Cardiac muscle cell (in vitro differentiated cells and primary cell): ENCODE measurements at places on chromosomes 16 and 17.

DNA sequence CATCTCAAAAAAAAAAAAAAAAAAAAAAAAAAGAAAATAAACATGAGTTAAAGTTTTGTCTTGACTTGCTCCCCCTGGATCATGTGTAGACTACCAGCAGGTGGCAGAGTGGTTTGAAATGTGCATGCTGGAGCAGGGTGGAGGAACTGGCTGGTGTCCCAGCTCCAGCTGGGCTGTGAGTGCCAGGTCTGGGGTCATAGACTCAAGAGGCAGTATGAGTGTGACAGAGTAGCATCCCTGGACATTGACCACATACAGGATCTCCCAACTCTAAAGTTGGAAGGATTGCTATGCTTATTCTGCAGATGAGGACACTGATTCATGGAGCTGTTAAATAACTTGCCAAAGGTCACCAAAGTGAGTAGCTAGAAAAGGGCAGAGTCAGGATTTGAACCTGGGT, 198.0 kb upstream of the MPHOSPH6 start:
- peak; percentile 35 for DNase-seq

GRCh38 chr16:85716022-85716679, 27.4 kb upstream of the GINS2 start:
- no peak for DNase-seq

- DNase-seq = no peak
Measured at GRCh38 chr17:39949028-39949427, 13.8 kb upstream of the GSDMA start.

GRCh38 chr17:12813664-12814063, 24.4 kb downstream of the ARHGAP44 start:
- no peak for DNase-seq

- DNase-seq = no peak
Measured at GRCh38 chr16:29857133-29857760, 5.8 kb downstream of the CDIPT start.

GRCh38 chr17:61452301-61453290, at the start of gene TBX4:
Gene TBX4, plus strand, starts transcription at chr17:61452422. Its CDS starts 4,069 bp downstream, at chr17:61456491.
- no peak for DNase-seq

DNA sequence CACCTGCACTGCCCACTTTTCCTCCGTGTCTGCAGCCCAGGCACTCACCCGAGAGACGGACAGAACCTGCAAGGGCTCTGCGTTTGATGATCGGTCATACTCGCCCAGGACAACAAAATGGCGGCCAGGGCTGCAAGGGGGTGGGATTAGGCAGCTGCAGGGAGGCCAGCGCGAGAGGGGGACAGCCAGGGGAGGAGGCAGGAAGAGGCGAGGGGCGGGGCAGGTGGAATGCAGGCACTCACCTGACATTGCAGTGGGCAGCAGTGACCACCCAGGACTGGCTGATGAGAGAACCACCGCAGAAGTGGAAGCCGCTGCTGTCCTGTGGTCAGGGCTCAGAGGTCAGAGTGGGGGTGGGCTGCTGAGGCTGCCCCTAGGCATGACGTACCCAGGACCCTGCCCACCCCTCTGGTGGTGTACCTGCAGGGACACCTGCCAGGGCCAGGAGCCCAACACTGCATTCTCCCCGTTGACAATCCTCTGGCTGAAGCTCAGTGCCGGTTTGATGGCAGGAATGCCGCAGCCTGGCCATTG, 917 bp downstream of the CTRL start:
- DNase-seq = no peak

- no peak for DNase-seq
Measured at GRCh38 chr16:54055191-54055590, 231.4 kb downstream of the IRX3 start.

GRCh38 chr16:67460168-67460567, 20.8 kb downstream of the ATP6V0D1 start:
- no peak for DNase-seq

DNA sequence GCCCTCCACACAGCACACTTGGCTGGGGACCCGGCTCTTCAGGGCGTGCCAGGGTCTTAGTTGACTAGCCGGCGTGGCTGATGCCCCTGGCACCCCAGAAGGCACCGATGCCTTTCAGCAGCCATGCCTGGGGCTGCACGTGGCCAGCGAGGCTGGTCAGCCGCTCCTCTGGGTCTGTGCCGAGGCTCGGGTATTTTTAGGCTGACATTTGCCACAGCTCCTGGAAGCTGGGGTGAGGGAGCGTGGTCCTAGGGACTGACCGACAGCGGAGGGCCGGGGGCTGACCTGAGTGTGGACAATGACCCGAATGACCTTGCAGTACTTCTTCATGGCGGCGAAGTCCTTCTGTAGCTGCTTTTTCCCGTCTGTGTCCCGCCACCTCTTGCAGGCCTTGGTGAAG, 3.9 kb downstream of the RPL3L start:
- no peak for DNase-seq

DNA sequence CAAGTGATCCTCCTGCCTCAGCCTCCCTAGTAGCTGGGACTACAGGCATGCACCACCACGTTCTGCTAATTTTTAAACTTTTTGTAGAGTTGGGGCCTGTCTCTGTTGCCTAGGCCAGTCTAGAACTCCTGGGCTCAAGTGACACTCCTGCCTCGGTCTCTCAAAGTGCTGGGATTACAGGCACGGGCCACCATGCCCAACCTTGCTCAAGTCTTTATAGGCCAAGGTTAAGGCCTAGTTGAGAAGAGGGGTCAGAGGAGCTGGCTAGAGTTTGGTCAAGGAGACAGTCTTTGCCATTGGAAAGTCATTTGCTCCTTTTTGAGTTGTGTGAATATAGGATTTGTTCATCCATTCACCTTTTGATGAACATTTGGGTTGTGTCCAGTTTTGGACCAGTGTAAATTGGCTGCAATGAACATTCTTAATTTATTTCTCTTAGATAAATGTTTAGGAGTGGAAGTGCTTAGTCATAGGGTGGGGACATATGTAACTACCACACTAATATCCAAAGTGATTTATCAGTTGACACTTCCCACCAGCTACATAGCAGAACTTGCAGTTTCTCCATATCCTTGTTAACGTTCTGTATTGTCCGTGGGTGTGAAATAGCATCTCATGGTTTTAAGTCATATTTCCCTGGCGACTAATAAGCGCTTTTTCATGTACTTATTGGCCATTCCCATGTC, 30.7 kb upstream of the ARHGAP17 start:
- DNase-seq = no peak

DNA sequence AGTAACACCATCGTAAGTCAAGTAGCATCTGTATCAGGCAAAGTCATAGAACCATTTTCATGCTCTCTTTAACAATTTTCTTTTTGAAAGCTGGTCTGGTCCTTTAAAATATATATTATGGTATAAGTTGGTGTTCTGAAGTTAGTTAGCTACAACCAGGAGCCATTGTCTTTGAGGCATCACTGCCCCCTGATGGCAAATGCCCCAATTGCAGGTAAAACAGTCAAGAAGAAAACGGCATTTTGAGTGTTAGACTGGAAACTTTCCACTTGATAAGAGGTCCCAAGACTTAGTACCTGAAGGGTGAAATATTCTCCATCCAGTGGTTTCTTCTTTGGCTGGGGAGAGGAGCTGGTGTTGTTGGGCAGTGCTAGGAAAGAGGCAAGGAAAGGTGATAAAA, 14.1 kb downstream of the TP53 start:
- DNase-seq = peak; percentile 17

DNA sequence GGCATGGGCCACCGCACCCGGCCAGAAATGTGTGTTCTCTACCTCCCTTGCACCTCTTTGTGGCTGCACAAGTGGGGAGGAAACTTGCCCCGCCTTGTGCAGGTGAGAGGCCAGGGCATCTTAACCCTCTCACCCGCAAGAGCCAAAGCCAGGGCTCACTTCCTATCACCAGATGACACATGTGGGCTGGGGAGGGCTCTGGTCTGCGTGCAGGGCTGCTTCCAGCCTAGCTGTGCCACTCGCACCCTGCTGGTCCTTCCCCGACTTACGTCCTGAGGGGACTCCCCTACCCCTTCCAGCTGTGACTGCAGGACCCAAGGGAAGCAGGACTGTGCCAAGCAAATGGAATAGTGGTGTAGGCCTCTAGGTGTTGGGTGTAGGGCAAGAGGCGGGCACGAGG, 6.9 kb downstream of the MIEF2 start:
- DNase-seq = no peak

GRCh38 chr17:73324160-73324475, 12.3 kb upstream of the CDC42EP4 start:
- no peak for DNase-seq

DNA sequence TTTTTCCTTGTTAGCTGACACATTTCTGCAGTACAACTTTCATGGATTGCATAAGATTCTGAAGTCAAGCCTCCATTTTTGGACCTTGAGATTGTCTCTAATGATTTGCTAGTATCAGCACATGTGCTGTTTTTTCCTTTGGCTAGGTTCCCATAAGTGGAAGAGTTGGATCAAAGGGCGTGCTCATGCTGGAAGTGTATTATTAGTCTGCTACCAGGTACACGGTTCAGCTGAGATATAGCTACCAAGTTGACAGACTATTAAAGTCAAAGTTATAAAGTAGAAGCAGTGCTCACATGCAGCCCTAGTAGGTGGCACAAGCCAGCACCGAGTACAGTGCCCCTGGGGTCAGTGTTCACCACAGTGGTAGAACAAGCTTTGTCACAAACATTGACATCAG, 3.2 kb downstream of the FAHD1 start:
- no peak for DNase-seq

GRCh38 chr16:27313422-27314160, at the start of gene IL4R:
Gene IL4R, plus strand, starts transcription at chr16:27313974. Its CDS starts 26,230 bp downstream, at chr16:27340204.
- peak; percentile 76 for DNase-seq

- peak; percentile 35 for DNase-seq
Measured at GRCh38 chr17:77735081-77735565, 223.4 kb upstream of the TNRC6C start.

- no peak for DNase-seq
Measured at GRCh38 chr17:1422885-1423284, 22.9 kb upstream of the YWHAE start.

- DNase-seq = peak; percentile 79
Measured at GRCh38 chr17:60356940-60357339, 35.0 kb downstream of the USP32 start.

GRCh38 chr16:6725634-6726331, 606.9 kb upstream of the RBFOX1 start:
- peak; percentile 13 for DNase-seq

- DNase-seq = no peak
Measured at GRCh38 chr17:58626905-58627304, 64.9 kb downstream of the TEX14 start.

DNA sequence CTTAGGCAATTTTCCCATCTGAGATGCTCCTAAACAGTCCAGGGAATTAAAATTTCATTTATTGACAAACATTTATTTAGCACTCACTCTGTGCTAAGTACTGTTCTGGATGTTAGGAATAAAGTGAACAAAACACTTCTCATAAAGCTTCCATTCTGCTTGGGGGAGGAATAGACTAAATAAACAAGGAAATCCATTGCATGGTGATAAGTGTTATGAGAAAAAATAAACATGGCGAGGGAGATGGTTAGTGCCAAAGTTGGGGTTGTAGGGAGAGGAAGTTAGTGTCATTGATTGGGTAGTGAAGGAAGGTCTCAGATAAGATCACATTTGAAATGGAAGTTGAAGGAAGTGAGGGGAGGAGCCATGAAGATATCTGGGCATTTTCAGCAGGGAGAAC, 72.2 kb upstream of the CES5A start:
- DNase-seq = no peak

DNA sequence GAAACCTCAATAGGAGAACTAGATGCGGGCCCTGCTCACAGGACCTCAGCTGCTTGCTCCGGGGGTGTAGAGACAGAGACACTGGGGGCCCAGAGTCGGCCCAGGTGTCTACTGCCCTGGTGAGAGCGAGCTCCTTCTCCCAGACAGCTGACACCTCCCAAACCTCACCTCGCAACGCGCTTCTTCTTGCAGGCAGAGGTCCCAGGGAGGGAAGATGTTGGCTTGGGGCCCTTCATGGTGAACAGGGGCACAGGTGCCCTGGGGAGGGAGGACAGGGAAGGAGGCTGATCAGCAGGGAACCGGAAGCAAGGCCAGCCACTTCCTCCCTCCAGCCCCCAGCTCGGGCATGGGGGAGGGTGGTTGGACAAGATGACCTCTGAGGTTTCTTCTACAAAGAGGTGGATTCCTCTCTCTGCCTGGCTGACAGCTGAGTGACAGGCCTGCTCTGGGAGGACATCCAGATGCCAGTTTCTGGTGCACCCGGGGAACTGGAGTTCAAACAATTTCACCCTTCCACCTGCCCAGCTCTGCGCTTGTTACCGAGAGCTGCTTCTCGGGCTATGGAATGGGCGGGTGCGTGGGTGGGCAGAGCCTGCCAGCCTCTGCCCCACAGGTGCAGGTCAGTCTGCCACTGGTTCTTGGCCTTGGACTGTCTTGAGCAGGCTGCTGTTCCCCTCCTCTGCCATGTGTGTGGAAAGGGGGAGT, 11.7 kb upstream of the GFAP start:
- no peak for DNase-seq

- peak; percentile 74 for DNase-seq
Measured at GRCh38 chr17:64200080-64201032, 62.7 kb downstream of the TEX2 start.

DNA sequence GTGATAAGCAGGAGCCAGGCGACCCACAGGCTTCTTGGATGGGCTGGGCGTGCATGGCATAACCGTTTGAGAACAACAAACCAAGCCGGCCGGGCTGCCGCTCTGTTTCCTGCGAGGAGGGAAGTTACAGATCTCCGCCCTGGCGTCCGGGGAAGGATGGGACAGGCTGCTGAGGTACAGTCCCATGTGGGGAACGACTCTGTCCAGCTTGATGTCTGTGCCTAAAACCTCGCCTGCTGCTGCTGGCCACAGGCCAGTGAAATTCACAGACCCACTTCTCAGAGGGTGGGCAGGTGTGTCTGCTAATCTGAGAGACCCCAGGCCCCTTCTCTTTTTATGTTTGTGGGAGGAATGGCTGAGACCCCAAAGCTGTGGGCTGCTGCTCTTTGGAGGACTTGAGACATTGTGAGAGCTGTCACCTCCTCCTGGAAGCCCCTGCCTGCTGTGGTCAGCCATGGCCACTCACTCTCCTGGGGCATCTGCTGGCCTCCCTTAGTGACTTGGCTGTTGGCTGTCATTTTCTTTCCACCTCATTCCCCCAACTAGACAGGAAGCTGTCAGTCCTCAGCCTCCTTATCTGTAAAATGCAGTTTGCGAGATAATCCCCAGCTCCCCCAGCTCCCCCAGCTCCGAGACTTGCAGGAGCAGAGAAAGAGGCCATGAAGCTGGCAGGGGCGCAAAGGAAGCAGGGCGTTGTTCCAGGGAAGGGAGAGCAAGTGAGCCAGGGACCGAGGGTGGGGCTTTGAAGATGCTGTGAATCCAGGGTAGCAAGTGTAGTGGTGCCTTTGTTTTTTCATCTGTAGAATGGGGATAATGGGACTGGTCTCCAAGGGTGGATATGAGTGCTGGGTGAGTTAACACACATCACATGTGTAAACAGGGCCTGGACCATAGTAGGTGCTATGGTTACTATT, 51.0 kb downstream of the CMIP start:
- DNase-seq = no peak

GRCh38 chr17:83067071-83067717, 12.2 kb upstream of the METRNL start:
- DNase-seq = no peak

- DNase-seq = no peak
Measured at GRCh38 chr17:70317421-70317820, 148.1 kb downstream of the KCNJ2 start.

DNA sequence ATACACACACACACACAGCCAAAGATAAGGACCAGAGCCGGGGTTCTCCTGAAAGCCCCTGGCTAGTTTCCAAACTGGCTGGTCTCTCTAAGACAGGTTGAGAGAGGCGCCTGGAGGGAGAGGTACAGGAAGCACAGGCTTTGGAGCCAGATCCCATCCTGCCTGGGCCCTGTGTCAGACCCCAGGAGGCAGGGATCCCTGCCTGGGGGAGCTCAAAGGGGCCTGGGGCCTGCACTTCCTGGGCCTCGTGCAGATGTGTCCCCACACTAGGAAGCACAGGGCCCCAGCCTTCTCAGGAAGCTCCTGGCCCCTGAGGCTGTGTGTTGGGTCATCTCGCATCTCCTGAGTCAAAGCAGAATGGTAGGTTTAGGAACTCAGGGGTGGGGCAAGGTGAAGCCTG, 16.0 kb downstream of the SLC5A10 start:
- no peak for DNase-seq
